Hindlimb muscle (tissue), 1 donor: ENCODE measurements at places on chromosomes 3 and 15.

DNA sequence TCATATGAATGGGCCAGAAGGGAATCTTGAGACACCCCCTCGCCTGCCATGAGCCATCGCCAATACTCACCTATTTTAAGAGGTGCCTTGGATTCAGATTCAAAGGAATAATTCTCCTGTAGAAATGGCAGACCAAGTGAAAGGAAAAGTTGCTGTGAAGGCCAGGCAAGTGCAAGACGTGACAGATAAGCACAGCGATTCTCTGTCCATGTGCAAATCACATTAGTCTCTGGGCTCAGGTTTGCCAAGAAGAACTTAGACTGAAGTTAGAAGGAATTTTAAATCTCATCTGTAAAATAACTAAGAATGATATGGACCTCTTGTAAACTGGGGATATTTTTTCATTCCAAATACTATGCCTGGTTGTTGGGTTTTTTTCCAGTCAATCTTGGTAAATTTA, 173.6 kb downstream of the UACA start:
- DNase-seq, result no peak

DNA sequence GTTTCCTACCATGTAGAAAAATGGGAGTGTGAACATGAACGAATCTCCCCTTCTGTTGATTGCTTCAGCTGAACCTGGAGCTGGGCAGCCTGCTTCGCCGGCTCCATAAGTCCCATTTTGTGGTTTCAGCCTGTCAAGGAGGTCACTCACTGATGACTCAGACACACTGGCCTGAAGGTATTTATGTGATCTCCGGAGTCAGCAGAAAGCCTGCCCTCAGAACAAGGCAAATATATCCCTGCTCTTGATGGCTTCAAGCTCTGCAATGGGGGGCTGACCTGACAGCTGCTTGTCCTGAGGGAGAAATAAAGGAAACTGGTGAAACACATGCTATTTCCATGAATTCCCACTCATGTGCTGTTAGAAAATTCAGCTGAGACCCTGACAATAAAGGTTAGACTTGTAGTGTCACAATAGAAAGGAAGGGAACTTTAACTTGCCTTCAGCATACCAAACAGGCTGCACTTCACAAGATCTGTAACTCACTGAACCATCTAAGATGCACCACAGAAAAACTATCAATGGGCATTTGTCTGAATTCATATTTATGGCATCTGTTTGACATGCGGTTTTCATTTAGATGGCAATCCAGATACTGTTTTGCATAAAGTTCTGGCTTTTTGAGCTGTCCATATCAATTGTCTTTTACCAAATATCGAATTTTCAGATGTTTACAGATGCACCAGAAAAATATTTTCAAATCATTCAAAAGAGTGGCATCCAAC, 282.0 kb upstream of the VEPH1 start:
- no peak for DNase-seq

DNA sequence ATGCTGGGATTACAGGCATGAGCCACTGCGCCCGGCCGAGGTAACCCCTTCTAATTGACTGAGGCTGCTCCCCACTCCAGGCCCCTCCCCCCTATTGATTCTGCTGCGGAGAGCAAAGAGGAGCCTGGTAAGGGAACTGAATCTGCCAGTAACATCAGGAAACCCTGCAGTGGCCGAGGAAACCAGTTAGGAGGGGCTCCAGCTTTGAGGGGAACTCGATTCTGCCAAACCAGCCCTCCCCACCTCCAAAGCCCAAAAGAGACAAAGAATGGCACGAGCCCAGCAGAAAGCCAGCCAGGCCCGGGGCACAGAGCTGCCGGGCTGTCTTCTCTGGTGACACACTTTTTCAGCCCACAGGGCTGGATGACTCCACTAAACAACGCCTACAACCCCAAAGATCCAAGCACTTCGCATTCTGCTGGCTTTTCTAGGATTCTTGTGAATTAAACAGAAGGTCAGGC, 15.0 kb upstream of the ACAD9 start:
- DNase-seq, result peak; percentile 19

DNA sequence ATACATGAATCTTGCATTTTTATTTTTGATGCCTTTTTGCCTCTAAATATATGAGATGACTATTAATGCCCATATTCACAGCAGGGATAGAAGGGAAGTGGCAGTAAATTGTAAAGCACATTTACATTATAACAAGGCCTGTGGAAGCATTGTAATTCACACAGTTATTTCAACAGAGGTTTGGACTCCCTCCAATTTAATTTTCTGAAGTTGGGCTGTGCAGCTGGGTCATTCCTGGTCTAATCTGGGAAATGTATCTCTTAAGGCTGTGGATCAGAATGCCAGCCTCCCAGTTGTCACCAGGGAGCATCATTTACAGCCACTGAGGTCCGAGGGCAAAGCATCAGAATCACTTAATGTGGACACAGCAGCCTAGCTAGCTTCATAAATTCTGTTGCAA, 434.5 kb downstream of the MFSD1 start:
- DNase-seq, result no peak

DNA sequence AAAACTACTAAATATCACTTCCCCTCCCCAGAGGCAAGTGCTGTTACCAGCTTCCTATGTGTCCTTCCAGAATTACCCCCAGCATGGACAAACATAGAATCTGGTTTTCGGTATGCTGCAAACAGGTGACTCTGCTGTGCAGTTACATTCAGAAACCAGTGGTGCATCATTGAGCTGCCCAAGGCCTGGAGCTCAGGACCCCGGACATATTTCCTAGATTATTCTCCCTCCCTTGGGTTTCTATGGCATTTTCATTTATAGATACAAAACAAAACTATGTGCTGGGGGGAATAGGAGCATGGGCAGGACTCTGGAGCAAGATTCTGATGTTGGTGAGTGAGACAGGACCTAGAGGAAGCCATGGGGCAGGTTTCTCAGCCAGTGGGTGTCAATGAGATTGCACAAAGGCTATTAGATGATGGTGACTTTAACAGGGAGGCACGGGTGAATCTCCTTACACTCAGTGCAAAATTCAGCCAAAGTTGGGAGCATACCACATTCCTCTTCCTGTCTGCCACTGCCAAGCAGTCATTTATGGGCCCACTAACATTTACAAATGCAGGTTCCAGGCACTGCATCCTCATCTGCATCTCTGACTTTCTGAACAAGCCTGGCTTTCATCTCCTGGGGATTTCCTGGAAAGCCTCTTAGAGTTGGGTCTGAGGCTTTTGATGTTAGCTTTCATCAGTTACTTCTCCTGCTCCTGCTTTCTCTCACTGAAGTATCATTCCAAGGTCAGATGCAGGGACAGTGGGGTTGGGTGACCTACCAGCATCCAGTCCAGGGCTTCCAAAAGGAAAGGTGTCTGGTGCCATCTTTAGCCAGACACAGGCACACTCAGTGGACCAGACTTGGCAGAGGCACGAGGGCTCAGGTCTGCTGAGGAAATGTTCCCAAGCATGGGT, 44.5 kb downstream of the CMTM7 start:
- DNase-seq, result no peak

DNA sequence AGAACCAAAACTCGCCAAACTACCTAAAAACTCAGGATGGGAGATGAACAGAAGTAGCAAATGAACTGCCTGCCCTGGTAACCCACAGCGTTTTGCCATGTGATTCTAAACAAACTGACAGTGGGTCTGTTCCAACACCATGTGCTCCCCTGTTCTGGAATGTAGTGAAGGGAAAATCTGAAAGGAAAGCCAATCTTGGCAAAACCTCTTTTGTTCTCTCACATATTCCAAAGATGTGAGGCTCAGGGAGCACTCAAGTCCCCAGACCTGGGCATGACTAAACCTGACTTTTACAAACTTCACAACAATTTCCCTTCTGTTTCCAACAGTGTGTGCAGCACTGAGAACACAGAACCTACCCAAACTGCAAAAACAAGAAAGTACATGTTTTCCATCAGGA, 116.1 kb downstream of the IMPG2 start:
- DNase-seq, result peak; percentile 61

DNA sequence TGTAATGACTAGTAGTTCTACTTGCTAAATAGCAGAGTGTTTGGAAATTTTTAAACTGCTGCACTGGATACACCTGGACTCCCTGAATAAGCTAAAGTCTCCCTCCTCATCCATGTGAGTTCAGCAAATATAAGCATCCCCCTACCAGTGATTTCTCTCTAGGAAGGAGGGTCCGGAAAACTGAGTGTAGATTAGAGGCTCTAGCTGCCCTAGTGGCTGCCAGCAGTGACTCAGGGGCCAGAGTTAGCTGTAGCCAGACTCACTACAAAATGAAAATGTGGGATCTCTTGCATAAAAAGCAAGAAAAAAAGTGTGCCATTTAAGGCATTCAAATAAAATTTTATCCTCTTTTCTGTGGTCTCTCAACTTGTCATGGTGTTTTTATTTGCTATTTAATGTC, 485.0 kb upstream of the ATP11B start:
- no peak for DNase-seq

GRCh38 chr3:71893122-71893521, 108.2 kb upstream of the PROK2 start:
- DNase-seq, result no peak

GRCh38 chr3:123948449-123948848, 12.6 kb downstream of the CCDC14 start:
- no peak for DNase-seq

DNA sequence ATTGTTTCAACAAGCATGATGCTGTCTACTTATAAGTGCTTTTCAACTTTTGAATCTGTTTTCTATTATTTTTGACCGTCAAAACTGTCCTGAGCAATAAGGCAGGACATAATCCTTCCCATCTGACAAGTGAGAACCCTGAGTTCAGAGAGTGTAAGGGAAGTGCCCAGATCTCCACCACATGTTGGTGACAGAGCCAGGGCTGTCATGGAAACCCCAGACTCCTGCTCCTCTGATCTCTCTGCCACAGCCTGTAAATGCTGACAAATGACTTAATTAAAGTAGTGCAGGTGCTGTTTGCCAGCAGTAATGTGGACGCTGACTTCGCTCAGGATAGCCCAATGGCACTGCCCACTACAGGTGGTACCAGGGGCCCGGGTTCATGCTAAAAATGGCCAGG, 40.3 kb downstream of the SPSB4 start:
- no peak for DNase-seq

- DNase-seq, result no peak
These were observed 10.6 kb upstream of the CPB1 start for GRCh38 chr3:148816981-148817525.

GRCh38 chr3:71461114-71461513, 122.4 kb downstream of the FOXP1 start:
- no peak for DNase-seq

GRCh38 chr3:172839679-172840078, 89.2 kb downstream of the ECT2 start:
- no peak for DNase-seq

DNA sequence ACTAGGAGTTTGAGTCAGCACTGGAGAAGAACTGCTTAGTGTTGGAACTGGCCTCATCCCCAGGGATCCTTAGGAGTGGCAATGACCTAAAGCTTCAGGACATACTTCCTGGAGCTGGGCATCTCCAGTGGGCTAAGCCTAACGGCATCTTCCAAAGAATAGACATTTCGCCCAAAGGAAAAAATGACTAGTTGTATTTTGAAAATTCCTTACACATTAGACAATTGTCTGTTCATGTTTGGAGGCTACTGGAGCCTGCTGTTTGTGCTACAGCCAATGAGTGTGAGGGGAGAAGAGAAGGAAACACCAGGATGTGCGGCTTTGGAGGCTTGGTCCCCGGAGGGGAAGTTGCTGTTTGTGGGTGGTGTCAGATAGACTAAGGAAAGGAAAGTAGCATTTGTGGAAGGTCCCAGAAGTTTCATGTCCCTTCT, 77.6 kb downstream of the POLR2M start:
- DNase-seq, result peak; percentile 62

GRCh38 chr3:169344465-169344864, 319.0 kb downstream of the MECOM start:
- DNase-seq, result no peak

- DNase-seq, result no peak
These were observed 668.8 kb upstream of the ADAMTS9 start for GRCh38 chr3:65356331-65357248.

- DNase-seq, result no peak
These were observed 588 bp upstream of the VIPR1 start for GRCh38 chr3:42501681-42502428.

- no peak for DNase-seq
These were observed 12.6 kb downstream of the PDHB start for GRCh38 chr3:58421004-58421403.

GRCh38 chr3:156633335-156633734, 41.1 kb upstream of the TIPARP start:
- no peak for DNase-seq

- no peak for DNase-seq
These were observed 703.0 kb downstream of the PLOD2 start for GRCh38 chr3:145457825-145458552.

DNA sequence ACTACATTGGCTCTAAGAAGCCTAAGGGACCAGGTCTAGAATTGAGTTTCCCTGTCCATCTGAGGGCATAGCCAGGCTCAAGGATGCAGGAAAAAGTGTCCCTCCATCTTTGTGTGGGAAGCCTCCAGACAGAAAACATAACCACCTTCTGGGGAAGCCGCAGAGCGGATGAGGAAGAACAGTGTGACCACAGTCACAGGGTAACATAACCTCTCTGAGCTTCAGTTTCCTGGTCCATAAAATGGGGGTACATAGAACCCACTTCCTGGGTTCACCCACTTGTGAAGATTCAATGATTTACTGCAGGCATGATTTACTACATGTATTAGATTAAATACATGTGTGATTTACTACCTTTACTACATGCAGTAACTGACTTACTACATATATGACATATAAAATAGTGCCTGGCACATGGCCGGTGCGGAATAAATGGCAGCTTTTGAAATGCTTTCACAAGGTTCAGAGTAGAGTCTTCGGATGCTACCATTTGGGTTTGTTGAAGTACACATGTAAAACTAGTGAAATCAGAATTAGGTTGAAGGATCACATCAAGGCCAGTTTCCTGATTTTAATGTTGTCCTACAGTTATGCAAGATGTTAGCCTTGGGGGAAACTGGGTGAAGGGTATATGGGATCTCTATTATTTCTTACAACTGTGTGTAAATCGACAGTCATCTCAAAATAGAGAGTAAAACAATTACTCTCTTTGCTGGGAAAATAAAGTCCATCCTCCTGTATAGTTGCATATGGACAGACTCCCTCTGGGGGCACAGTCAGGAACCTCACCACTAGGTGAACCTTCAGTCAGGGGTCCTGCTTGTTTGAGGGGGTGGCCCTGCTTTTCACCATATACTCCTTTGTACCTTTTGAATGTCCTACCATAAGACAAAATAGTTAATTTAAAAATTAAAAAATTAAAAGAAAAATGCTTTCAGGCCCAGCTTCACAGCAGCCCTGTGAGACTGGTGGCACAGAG, 86.0 kb downstream of the SEMA5B start:
- DNase-seq, result no peak
